Kidney (tissue), 22 donors: ENCODE measurements at places on chromosomes 16 and 17. TPM values are rescaled to one million over a fixed set of nuclear protein-coding genes. Genes with fewer than 3 reads are reported as not detected.
A peak's percentile ranks its signal among the peaks of the same experiment; 100 is the strongest.

DNA sequence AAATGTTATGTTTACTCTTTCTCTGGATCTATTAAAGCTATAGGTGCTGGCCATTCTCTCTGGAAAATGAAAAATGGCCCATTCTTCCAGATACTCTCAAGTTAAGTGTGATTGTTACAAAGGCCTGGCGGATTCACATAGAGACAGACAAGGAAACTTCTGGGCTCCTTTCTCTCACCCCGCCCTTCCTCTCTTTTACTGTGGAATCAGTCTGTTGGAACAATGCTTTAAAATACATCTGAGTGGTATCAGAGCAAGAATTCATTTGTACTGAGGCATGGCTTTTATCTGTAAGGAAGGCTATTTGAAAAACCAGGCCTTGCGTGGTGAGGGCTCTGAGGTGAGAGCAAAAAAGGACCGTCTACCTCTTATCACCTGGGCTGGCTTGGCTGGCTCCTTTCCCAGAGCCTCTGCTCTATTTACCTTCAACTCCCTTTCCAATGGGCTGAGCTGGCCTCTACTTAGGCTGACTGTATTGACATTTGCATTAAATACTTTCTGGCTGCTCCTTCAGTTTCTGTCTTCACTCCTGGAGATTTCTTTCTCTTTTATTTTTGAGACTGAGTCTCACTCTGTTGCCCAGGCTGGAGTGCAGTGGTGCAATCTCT, 274.0 kb downstream of the PHKB start:
- DNase-seq = no peak

DNA sequence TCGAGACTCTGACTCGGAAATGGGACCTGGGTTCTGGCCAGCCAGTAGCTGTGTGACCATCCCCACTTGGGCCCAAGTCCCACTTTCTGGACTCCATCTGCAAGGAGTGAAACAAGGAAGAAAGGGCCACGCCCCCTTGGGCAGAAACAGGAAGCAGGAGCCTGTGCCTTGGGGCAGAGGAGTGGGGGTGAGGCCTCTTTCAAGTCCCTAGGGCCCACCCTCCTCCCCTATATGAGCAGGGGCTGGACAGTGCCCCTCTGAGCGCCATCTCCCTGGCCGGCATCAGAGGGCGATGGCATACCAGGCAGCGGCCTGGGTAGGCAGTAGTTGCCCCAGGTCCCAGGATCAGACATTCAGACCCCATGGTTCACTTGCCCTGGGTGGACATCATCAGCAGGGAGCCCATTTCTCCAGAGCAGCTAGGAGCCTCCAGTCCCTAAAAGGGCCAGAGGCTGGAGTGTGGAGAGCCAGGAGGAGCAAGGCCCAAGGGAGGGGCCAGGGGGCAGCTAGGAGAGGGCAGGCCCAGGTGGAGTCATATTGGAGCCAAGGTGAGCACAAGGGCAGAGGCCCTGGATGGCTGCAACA, 7.1 kb downstream of the BCAR1 start:
- DNase-seq = no peak

GRCh38 chr16:57698812-57699405, 4.3 kb downstream of the DRC7 start:
- no peak for DNase-seq

DNA sequence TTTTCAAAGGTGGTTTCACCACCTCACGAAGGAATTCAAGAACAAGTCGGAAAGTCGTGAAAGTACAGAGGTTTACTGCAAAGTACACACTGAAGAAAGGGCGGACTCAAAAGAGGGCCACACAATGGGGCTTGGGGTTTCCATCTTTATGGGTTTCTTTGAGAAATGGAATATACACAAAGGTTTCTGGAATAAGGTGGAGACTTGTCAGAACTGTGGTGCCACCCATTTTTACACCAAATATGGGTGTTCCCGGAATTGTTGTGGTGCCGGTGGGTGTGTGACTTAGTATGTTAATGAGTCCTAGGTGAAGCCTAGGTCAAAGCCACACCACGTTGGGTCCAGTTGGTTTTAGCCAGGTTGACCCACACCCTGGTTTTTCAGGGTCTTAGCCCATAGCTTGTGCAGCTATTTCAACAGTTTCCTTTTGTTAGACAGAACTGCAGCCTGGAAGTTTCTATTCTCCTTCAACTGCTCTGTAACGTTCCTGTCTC, 567 bp upstream of the GCSH start:
- no peak for DNase-seq

DNA sequence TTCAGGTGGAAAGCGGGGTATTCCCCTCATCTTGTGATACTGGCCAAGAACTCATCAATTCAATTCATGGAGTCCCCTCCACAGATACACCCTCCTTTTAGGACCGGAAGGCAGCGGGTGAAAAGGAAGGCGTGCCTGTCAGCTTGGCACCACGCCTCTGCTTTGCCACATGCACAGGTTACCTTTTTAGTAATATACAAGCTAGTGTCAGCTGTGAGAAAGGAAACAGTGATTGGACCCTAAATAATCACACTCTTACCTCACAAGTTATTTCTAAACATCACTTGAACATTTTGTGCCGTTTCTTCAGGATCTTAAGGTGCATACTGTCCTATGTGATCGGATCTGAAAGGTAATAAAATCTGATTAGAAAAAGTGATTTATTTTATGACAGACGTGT, 15.7 kb downstream of the ZDHHC7 start:
- no peak for DNase-seq

DNA sequence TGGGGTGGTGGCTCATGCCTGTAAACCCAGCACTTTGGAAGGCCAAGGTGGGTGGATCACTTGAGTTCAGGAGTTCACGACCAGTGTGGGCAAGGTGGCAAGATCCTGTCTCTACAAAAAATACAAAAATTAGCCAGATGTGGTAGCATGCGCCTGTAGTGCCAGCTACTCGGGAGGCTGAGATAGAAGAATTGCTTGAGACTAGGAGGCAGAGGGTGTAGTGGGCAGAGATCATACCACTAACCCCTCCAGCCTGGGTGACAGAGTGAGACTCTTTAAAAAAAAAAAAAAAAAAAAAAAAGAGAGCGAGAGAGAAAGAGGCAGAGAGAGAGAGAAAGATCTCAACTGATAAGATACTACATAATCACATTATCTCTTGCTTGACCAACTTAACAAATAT, 45.9 kb downstream of the KANSL1 start:
- no peak for DNase-seq

- no peak for DNase-seq
Observed at GRCh38 chr17:53633856-53634255, 188.9 kb upstream of the KIF2B start.

- peak; percentile 87 for DNase-seq
Observed at GRCh38 chr16:714558-715476, at the start of gene METRN. METRN (plus strand) TSS chr16:715118; CDS start chr16:715290, 172 bp downstream.

DNA sequence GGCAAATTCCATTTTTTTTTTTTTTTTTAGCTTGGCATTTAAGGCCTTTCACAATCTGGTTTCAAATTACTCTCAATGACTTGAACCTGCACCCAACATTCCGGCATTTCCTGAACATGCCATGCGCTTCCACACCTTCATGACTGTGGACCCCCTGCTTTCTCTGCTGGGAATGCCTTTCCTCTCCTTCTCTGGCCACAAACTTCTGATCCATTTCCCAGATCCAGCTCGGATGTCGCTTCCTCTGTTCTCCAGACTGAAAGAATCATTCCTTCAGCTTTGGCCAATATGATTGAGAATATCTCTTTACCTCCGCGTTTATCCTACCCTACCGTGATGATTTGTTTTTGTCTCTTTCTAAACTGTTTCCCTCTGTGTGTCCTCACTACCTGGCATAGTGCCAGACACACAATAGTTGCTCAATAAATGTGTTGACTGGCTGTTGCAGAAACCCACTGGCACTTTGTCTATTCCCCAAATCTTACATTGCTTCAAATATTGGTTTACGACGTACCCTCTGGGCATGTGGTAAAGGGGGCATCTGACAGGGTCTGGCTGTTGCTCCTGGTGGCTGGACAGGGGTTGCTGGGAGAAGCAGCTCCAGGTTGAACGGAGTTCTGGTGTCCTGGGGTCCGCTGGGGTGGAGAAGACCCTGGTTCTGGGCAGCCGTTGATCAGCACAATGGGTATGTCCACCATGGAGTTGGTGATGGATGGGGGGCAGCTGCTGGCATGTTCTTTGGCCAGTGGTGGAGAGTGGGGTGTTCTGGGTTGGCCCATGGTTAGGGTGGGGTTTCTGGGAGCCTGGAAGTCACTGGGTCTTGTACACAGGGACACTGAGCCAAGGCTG, 14.7 kb downstream of the TNS4 start:
- no peak for DNase-seq

DNA sequence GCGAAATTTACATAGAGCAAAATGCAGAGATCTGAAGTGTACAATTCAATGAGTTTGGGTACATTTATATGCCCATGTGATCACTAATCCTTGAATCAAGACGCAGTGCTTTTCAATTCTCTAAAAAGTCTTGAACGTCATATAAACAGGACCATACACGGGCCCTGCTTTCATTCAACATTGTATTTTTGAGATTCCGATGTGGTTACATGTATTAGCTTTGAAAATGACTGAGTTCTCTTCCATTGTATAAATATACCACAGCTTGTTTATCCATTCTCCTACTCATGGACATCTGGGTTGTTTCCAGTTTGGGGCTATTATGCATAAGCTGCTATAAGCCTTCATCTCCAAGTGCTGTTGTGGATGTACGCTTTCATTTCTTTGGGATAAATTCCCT, 45.5 kb downstream of the ZCCHC14 start:
- DNase-seq = no peak

DNA sequence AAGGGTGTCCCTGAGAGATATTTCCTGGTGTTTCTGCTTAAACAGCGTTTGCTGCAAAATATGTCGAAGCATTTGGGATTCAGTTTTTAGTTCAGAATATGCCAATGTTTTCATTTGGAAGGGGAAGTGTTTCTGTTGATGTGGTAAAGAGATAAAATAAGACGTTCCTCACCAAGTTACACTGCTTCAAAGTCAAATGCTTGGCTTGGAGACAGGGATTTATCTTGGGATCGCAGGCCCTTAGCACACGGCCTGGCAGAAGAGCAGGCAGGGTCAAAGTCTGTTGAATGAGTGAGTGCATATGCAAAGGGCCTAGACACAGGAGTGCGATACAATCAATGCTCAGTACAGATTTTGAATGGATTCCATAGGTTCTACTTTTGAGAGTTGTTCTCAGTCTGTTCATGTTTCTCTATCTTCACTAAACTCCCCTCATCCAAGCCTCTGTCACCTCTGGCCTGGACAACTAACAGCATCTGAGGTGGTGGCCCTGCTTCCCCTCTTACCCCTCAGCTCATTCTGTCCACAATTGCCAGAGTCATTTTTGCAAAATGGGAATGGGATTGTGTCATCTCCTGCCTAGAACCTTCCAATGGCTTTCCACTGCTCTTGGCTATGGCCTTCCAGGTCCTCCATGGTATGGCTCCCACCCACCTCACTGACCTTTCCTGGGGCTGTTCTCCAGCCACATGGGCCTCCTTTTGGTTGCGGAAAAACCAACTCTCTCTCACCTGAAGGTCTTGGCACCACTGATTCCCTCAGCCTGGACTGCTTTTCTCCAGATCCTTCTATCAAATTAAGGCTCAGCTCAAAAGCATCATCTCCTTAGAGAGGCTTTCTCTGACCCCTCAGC, 3.2 kb downstream of the DEXI start:
- no peak for DNase-seq

- DNase-seq = no peak
Observed at GRCh38 chr16:54586474-54587175, 300.0 kb upstream of the IRX3 start.

DNA sequence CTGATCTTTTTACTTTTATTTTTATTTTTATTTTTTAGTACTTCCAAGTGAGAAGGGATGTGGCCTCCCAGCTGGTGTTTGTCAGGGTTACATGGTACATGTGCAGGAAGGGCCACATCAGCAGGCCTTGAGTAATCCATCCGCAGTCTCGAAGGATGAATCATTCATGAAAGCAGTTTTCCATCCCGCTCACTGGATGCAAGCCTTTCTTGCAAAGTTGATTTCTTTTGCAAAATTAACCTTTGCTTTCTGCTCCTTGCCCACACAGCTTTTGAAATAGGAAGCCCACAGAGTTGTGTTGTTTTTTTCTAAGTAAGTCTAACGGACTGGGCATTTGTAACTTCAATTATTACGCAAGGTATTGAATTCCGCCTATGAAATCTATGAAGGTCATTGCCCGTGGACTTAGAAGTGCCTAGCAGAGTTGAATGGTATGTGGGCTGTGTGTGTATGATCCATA, 157.4 kb downstream of the PRKCA start:
- peak; percentile 77 for DNase-seq

DNA sequence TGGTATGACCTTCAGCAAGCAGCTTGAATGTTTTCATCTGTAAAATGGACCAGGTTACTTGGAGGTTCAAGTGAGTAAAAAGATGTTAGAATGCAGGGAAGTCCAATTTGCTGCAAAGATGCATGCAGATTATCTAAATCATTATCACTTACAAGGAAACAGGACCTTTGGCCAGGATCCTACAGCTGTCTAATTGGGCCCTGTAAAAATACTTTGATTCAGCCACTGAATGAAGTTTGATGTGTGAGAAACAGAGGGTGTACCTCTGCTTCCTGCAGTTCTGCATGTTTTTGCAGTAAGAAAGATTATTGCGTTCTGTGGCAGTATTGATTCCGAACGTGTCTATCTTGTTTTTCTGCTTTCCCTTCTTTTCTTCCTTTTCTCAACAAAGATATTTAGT, 10.2 kb downstream of the CDH13 start:
- DNase-seq = no peak

- DNase-seq = peak; percentile 51
Observed at GRCh38 chr17:29573871-29574731, 5.6 kb downstream of the TP53I13 start.

DNA sequence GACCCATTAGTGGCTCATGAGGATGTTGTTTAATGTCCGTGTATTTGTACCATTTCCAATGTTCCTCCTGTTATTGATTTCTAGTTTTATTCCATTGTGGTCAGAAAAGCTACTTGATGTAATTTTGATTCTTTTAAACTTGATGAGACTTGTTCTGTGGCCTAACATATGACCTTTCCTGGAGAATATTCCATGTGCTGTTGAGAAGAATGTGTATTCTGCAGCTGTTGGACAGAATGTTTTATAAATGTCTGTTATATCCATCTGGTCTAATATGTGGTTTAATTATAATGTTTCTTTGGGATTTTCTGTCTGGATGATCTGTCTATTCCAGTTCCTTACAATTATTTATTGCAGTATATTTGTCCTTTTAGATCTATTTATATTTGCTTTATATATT, 2.9 kb upstream of the ABCA10 start:
- DNase-seq = no peak

The CCL1 gene
- total RNA-seq = not detected

The UBB gene
- 1,214 TPM for total RNA-seq

The PRKCB gene
- 17.8 TPM for total RNA-seq

The HEXIM2 gene
- 6.2 TPM for total RNA-seq

The DPEP3 gene
- 0.19 TPM for total RNA-seq

The RAP1GAP2 gene
- 46.2 TPM for total RNA-seq

The DHRS7C gene
- total RNA-seq = not detected

The KRTAP4-3 gene
- not detected for total RNA-seq
